Activated T-cell treated with anti-CD3 and anti-CD28 coated beads, Interleukin-2, amount 50 U/mL, for 72 hours (primary cell): ENCODE measurements at places on chromosomes 11 and 22.

DNA sequence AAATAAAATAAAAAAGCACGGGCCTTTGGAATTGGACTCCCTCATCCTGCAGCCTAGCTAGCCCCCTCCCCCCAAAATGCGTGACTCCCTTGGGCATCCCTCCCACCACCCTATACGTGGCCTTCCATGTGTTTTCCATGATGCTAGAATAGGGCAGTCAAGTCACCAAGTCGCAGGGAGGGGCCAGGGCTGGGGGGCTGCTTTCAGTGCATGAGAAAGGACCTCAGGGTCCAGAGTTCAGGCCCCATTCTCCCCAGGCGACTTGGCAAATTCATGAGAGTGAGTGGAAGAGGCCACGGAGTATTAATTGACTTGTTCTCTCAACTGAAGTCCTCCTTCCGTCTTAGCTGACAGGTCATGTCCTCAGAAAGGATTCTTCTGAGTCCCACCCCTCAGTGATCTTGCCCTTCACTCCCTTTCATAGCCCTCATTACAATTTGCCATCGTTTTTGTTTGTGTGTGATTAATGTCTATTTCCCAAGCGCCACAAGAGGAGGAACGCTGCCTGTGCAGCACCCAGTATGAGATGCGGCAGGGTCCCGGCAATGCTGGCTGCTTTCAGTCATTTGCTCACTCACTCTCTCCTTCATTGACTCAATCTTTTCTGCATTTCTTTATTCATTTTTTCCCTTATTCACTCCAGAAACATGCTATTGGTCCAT lies 17.4 kb downstream of the LRRC32 start:
- no peak for DNase-seq

DNA sequence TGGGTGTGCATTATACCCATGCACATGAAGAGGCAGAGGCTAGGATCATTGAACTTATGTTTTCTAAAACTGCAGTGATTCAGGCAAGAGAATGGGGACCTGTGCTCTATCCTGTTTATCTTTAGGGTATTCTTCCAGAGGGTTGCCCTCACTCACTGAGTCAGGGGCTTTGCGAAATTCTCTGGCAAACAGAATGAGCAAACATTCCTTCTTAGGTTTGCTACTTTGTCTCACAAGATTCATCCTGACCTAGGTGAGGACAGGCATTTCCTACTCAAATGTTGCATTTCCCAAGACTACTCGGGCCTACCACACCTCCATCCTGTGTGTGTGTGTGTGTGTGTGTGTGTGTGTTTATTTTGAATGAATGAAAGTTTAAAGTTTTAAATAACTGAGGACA lies 2.7 kb upstream of the EIF3M start:
- DNase-seq: no peak

- no peak for DNase-seq
Measured at GRCh38 chr11:69131644-69132300, 24.0 kb upstream of the SMIM38 start.

GRCh38 chr11:111606986-111607385 lies 4.7 kb downstream of the SIK2 start:
- no peak for DNase-seq

GRCh38 chr11:45048870-45049691 lies 97.4 kb upstream of the PRDM11 start:
- DNase-seq: no peak
